ENCODE measurements at places on chromosomes 2 and 18.

DNA sequence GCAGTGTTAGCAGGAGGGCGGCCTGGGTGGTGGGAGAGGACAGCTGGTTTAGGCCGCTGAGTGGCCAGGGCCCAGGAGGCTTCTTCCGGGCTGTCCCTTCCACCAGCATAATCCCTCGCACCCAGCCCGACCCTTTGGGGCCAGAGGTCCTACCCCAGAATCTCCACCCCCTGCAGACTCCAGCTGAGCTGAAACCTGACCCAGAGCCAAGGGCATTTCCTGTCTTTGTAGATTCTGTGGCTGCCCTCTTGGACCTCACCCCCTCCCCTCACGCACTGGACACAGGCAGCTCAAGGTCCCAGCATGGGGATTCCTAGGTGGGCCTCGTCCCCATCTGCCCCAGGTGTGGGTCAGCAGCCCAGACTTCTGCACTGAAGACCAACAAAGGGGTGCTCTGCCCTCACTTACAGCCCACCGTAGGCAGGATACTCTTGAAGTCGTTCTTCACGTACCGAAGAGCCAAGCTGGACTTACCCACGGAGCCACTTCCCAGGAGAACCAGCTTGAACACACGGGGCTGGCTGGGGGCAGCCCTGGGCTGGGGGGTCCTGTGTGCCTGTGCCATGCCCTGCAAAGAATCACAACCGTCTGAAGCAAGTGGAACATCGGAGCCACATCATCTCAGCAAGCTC is 4.8 kb downstream of the RAB17 start:
- DNase-seq, result no peak

- no peak for DNase-seq
These were observed 4.8 kb upstream of the OXER1 start for GRCh38 chr2:42768706-42769256.

- DNase-seq, result no peak
These were observed 508 bp downstream of the CD8A start for GRCh38 chr2:86790134-86790675.

DNA sequence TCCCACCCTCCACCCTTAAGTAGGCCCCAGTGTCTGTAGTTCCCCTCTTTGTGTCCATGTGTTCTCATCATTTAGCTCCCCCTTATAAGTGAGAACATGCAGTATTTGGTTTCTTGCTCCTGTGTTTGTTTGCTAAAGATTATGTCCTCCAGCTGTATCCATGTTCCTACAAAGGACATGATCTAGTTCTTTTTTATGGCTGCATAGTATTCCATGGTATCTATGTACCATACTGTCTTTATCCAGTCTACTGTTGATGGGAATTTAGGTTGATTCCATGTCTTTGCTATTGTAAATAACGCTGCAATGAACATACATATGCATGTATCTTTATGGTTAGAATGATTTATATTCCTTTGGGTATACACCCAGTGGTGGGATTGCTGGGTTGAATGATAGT is 150.1 kb upstream of the PGAP1 start:
- no peak for DNase-seq

GRCh38 chr18:77969972-77970371 is 720.3 kb downstream of the GALR1 start:
- DNase-seq, result no peak

DNA sequence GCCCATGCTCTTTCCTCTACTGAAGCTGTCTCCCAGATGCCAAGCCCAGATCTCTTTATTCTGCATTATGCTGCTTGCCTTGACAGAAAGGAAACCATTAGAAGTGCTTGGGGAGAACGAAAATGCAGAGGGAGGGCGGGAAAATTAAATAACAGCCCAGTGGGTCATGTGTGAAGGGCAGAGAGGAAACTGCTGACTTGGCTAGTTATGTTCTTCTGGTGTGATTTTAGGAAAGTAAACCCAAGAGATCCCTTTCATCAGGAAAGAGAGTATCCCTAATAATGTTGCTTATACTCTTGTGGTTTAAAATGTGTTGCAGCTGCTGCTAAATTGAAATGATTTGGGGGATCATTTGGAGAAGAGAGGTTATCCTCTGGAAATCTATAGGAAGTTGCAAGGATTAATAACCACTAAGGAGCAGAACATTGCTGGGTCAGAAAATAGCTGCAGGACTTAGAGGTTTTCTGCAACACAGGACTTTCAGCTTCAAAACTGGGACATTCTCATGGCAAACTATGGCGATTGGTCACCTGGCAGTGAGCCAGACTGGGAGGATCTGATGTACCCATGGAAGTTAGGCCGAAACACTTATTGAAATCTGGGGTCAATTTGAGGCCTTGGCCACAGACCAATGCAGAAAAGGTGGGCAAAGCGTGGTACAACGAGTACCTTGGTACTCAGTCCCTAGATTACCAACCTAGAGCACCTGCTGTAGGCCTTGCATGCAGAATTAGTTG is 172.2 kb downstream of the TMEM247 start:
- DNase-seq, result no peak

- no peak for DNase-seq
These were observed 118.9 kb upstream of the STON1 start for GRCh38 chr2:48411046-48411445.

DNA sequence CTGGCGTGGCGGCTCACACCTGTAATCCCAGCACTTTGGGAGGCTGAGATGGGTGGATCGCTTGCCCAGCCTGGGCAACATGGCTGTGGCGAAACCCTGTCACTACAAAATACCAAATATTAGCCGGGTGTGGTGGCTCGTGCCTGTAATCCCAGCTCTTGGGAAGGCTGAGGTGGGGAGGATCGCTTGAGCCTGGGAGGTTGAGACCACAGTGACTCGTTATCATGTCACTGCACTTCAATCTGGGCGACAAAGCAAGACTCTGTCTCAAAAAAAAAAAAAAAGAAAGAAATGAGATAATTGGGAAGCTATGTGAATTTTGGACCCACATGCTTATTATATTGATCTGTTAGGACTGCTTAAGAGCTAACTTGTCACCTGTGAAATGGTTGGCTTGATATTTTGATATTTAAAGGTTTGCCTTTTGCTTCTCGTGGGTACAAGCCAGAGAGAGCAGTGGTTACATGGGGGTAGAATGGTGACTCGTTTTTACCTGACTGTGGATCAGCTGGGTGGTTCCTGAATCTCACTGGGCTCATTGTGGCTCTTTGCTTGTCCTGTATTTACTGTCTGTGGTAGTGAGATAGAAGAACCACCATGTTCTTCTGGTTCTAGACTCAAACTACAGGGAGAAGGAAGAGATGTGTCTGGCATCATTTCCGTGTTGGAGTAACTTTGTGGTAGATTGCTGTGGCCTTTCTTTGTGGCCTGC is 28.9 kb downstream of the ZNF532 start:
- DNase-seq, result peak; percentile 72

DNA sequence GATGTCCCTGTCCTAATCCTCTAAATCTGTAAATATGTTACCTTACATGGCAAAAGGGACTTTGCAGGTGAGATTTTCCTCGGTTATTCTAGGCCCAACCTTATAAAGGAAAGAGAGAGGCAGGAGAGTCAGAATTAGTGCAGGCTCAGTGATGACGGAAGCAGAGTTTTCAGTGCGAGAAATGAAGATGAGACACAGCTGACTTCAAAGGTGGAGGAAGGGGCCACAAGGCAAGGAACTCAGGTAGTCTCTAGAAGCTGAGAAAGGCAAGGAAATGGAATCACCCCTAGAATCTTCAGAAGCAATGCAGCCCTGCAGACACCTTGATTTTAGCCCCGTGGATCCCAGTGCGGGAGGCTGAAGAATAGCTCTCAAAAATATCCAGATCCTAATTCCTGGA is 7.2 kb upstream of the LCLAT1 start:
- DNase-seq, result no peak

- peak; percentile 21 for DNase-seq
These were observed 10.7 kb upstream of the ID2 start for GRCh38 chr2:8671176-8671575.

DNA sequence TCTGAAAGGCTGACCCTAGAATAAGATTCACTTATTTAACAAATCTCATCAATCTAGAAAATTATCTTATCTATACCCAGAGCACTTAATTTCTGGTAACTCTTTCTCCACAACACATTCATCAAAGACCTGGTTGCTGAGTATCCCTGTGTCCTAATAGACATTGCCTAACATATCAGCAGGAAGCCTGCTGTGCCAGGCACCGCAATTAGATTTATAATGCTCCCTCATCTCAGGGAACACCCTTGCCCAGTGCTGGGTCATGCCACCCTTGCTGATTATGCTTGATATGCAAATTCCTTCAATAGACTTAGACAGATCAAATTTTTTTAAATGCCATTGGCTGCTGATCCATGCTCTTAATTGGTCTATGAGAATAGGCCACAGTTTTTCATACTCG is 3.8 kb downstream of the DSG1 start:
- no peak for DNase-seq

- DNase-seq, result no peak
These were observed 56.0 kb downstream of the PARD6G start for GRCh38 chr18:80191264-80191663.

GRCh38 chr2:37059841-37060240 is 24.3 kb downstream of the HEATR5B start:
- no peak for DNase-seq

GRCh38 chr2:11498543-11499034 is 32.6 kb upstream of the E2F6 start:
- no peak for DNase-seq

DNA sequence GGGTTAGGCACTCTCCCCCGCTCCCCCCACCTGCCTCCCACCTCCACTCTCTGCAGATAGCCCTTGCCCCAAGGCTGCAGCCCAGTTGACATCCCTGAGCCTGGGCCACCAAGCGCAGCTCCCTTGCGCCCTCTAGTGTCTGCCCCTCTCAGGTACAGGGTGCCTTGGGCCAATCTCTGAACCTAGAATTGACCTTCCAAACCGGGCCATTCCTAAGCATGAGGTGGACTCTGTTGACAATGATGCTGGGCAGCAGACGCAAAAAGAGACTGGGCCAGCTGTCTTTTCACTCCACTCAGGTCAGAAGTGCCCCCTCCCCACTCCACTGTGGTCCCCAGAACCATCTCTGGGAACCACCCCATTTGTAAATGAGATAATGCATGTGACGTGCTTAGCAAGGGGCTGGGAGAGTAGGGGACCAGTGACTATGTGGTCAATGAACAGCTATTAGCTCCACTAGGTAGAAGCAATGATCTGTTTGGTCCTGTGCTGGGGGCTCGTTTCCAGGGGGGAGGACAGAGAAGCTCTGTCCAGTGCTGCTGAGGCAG is 43.3 kb upstream of the PLB1 start:
- DNase-seq, result peak; percentile 87

GRCh38 chr18:75287700-75288099 is 77.1 kb downstream of the TSHZ1 start:
- no peak for DNase-seq

- peak; percentile 20 for DNase-seq
These were observed 34.7 kb downstream of the TRABD2A start for GRCh38 chr2:84846041-84846663.

GRCh38 chr2:162085090-162085891 is 11.3 kb upstream of the DPP4 start:
- no peak for DNase-seq

DNA sequence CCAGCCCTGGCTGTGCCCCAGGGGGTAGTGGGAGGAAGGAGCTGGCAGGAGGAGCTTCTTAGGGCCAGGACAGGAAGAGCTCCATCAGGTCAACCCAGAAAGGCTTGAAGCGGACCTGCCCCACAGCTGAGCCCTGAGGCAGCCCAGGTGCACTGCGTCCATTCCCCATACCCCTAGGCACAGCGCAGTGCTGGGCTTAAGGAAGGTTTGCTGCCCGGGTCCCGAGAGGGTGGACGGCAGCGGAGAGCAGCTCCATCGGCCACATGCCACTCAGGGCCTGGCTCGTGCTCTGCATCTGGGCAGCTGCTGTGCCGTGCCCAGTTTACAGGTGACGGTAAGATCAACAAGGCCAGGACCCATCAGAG is 26.4 kb downstream of the DNMT3A start:
- DNase-seq, result no peak

GRCh38 chr2:54514822-54515569 is 58.9 kb downstream of the SPTBN1 start:
- no peak for DNase-seq

Data from islet precursor cell (in vitro differentiated cells).